Frontal cortex (tissue), 4 donors: ENCODE measurements at places on chromosomes 11 and 22.
A peak's percentile ranks its signal among the peaks of the same experiment; 100 is the strongest.

DNA sequence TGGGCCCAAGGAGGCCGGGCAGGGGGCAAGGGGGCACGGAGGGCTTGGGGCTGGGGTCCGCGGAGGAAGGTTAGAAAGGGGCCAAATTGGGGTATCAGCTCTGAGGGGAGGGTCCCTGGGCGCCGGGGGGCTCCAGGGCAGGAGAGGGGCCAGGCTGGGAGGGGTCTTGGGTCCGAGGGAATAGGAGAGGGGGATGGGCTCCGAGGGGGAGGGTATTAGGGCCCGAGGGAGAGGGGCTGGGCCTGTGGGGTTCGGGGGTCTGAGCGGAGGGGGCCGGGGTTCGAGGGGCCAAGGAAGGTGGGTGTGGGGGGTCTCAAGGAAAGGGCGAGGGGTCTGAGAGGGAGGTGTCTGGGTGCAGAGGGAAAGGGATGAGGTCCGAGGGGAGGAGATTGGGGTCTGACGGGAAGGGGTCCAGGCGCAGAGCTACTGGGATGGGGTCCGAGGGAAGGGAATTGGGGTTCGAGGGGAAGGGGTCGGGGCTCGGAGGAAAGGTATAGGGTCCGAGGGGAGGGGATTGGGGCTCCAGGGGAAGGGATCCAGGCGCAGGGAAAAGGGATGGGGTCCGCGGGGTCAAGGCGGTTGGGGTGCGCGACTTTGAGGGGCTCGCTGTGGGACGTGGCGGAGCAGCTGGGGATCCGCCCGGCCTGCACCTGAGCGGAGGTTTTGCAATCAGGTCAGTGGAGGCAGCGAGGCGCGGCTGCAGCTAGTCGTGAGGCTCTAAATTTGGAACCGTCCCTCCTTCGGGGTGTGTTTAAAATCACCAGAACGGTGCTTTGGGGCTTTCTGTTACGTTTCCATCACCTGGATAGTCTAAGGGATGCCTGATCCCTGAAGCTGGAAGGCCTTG lies 728 bp downstream of the CTTN start:
- peak; percentile 38 for DNase-seq

- DNase-seq, result no peak
Measured at GRCh38 chr11:44388828-44389657, 79.1 kb upstream of the ALX4 start.

DNA sequence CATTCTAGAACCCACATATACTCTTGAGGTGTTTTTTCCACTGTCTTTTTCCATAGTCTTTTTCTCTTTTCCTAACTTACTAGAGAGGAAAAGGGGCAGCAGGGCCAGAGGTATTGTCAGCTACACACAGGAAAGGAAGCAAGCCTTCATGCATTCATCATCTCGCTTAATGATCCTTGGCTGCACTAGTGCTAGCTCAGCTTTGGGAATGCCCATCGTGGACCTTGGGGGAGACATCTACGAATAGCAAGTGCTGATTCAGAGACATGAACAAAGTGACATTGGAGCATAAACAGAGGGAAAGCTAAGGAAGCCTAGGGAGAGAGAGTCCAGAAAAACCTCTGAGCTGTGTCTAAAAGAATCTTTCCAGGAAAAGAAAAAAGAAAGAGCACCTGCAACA lies 466.3 kb upstream of the ARHGAP42 start:
- DNase-seq, result no peak

DNA sequence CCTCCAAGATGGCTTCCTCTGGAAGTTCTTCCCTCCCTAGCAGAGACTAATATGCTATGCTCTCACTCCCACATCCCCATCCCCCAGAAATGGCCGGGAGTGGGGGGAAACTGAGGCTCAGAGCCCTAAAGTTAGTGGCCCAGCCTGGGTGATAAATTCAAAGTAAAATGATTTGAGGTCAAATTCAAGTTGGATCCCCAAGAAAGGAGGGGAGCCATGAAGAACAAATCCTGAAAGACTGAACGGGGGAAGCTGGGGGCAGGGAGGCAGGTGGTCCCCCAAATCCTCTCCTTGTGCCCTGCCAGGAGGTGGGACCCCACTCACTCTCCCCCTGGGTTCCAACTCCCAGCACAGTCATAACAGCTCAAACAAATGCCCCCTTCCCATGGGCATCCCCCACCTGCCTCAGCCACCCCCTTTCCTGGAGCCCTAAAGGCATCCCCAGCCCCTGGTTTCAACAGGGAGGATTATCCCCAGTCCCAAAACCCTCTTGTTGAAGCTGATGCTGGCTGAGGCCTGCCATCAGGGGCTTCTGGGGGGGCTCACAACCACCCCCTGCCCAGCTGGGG lies 1.1 kb downstream of the CBX6 start:
- DNase-seq, result no peak

DNA sequence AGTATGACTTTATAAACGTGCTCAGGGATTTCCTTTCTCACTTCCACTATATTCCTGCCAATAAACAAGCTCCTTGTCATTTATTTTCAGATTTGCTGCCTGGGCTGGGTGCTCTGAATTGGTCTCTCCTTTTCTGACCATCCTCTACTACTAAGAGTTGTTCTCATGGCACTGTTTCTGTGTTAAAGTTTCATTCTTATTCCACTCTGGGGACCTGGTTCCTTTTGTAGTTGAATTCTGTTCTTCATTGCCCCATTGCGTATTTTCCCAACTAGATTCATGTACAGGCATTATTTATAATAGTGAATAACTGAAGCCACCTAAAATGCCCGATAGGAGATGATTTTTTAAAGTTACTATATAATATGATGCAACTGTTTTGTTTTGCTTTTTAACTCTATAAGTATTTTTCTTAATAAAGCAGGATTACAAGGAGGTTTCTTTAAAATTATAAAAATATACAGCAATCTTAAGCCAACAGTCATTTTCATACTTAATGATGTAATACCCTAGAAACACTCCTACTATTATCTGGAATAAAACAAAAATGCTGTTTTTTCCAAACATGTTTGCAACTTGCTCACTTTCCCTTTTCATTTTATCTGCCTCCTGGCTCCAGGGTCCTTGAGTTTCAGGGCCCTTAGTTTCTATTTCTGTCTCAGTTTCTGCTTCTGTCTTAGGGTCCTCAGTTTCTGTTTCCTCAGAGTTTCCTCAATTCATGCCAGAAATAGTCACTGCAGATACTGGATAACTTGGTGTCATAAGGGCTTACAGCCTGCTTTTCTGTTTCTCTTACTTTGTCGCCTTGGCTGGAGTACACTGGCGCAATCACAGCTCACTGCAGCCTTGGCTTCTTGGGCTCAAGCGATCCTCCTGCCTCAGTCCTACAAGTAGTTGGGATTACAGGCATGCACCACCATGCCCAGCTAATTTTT lies 9.8 kb upstream of the FUT4 start:
- DNase-seq, result no peak

- DNase-seq, result no peak
Measured at GRCh38 chr22:46976143-46976542, 213.7 kb downstream of the TBC1D22A start.

GRCh38 chr22:50311606-50312351 lies 4.3 kb upstream of the PLXNB2 start:
- DNase-seq, result no peak

DNA sequence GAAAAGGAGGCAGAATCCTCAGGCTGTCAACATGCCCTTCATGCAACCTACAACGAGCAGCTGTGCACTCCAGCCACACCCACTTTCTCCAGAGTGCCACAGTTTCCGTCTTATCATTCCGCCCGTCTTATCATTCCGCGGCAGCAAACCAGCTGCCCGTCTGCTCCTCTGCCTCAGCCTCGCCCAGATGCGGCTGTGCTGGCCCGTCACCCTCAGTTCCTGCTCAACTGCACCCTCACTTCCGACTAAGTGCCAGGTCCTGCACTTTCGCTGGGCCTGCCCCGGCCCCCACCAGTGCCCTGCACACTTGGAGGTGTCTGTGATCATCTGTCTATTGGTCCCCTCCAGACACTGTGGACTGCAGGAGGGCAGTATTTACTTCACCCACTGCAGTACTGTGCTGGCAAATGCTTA lies 43.7 kb downstream of the MICAL3 start:
- DNase-seq, result no peak

DNA sequence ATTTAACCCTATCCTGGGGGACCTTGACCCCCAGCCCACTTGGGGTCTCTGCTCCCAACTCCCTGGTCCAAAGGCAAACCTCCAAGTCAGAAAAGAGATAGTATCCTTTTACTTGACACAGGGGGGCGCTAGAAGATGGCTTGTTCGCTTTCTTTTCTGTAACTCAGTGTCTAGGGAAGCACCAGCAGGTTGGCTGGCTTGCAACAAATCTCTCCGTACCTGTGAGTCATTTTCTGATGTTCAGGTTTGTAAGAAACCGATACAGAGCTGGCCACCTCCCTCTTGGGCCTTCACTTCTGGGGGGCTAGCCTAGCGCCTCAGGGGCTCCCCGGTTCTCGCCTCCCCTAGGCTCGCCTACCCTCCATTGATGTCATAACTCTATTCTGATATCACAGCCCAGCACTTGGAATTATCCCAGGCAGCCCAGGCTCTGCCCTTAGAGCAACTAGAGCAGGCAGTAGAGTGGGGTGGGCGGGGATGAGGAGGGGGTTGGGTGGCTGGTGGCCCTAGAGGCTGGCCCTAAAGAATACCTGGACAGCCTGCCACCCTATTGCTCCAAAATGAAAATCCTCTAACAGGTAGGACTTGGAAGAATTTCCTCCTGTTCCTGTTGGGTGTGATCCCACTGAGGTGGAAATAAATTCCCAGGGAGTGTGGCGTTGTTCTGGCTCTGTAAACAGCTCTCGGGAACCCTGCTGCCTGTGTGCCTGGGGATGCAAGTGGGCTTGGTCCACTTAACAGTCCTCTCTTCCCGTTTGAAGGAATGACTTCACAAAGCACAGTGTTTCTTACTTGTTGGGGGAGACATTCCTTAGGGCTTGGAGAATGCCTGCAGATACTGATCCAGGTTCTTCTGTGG lies 69.4 kb downstream of the OSBP2 start:
- no peak for DNase-seq

- no peak for DNase-seq
Measured at GRCh38 chr11:34501500-34501899, 12.1 kb downstream of the ELF5 start.

DNA sequence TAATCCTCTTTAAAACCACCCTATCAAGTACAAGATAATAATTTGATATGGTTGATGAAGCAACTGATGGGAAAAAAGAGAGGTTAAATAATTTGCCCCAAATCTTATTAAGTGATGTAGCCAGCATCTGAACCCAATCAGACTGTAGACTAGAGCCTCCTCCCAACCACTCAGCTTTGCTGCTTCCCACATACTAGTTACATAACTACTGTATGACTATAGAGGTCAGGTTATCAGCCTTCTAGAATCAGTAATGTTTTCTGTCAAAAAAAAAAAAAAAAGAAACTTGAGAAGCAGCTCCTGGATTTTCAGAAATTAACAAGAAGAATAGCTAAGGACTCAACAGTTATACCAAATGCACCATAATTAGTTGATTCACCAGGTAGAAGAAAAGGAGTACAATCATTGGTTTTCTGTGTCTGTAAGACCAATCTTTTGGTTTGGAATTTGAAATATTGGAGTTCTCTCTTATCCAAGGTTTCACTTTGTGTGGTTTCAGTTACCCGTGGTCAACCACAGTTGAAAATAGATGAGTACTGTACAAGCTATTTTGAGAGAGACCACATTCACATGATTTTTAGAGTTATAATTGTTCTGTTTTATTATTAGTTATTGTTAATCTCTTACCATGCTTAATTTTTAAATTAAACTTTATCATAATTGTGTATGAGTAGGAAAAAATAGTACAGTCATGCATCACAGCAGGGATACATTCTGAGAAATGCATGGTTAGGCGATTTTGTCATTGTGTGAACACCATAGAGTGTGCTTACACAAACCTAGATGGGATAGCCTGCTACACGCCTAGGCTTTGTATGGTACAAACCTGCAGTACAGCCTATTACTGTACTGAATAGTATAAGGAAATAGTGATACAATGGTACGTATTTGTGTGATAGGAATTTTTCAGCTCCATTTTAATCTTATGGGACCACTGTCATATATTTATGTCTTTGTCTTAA lies 72.2 kb downstream of the PDHX start:
- no peak for DNase-seq

DNA sequence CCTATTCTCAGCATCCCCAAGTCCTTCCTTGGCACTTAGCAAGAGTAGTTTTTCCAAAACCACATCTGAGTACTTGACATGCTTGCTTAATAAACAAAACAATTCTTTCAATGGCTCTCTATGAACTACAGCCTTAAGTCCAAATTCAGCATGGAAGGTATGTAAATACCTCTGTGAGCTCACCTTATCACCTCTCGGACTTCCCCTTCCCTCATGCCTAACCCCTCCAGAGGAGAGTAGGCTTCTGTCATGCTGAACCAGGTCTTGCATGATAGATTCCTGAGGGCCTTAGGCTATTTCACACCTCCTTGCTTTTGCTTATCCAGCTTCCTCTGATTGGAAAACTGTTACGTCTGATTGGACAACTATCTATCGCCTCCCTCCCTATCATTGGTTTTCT lies 312.9 kb upstream of the CCDC90B start:
- no peak for DNase-seq

GRCh38 chr11:2775083-2775625 lies 75.4 kb upstream of the KCNQ1OT1 start:
- no peak for DNase-seq

- no peak for DNase-seq
Measured at GRCh38 chr22:23800297-23801237, 13.8 kb downstream of the SMARCB1 start.

DNA sequence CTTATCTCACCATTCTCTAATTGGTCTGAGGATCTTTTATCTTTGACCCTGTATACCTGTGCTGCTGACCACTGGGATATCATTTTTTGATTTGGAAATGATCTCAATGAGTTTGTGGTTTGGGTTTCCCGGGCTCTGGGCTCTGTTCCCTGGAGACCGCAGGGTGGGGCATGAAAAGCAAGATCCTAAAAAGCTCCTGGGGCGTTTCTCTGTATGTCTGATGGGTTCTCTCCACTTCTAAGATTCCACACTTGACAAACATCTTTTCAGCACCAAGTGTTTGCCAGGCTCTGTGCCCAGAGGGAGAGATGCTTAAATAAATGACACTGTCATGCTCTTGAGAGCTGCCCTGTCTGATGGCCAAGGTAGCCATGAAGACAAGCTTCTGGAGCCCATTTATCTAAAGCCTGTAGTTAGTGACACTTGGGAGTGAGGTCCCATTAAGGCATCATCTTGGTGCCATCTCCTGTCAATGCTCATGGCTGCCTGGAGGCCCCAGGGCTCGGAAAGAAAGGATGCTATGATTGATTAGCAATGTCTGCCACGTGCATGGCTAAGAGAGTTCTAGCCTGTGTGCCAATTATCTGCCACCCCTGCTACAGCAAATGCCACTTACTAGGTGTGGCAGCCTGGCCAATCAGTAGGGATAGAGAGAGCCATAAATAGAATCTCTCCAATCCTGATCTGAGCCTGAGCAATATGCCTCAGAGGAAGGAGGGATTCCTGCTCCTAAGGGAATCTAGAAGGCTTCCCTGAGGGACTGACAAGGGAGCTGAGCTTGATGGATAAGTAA lies 531.6 kb downstream of the MN1 start:
- no peak for DNase-seq

DNA sequence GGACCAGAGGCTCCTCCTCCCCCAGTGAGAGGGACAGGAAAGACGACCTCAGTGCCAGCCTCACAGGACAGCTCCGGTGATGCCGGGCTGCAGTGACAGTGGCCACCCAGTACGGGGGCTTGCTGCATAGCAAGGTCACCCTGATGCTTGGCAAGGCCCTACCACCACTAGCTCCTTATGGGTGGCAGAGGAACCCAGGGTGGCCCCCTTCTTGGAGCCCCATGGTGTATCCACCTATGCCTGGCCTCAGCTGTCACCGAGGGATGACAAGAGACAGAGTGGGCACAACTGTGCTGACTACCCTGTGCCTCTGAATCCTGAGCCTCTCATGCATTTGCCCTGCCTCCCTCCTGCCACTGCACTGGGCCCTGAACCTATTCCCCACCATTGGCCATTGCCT lies 809.2 kb downstream of the TBC1D22A start:
- DNase-seq, result no peak

GRCh38 chr11:75697906-75698581 lies 19.6 kb upstream of the MOGAT2 start:
- DNase-seq, result no peak
